Omental fat pad (tissue), 4 donors: ENCODE measurements at places on chromosomes 16 and 17. TPM values are rescaled to one million over a fixed set of nuclear protein-coding genes. Genes with fewer than 3 reads are reported as not detected.

HOXB9 gene
- total RNA-seq: not detected

CDH5 gene
- 237 TPM for total RNA-seq

C1QL1 gene
- total RNA-seq: 10.4 TPM

ALOX15B gene
- 8.0 TPM for total RNA-seq

CDRT4 gene
- 7.9 TPM for total RNA-seq

DNA sequence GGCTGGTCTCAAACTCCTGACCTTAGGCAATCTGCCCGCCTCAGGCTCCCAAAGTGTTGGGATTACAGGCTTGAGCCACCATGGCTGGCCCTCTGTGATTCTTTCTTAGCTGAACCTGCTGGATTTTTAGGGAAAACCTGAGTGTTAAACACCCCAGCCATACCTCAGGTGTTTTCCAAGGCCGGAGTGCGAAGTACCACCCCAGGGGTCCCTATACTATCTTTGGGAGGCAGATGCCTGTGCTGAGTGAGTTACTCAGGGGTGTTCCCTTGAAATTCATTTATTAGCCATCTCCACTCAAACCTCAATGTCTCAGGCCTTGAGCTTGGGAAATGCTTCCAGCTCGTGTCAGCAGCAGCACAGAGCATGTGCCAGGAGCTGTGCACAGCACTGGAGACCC is 432.7 kb downstream of the SLC39A11 start:
- DNase-seq: no peak

GRCh38 chr17:2058586-2059546 is 4.0 kb downstream of the HIC1 start:
- DNase-seq: no peak

GRCh38 chr17:63331301-63332061 is 114.6 kb downstream of the CYB561 start:
- no peak for DNase-seq

- no peak for DNase-seq
Measured at GRCh38 chr17:78562734-78563133, 14.5 kb downstream of the DNAH17 start.

GRCh38 chr16:65336160-65336559 is 214.3 kb upstream of the CDH11 start:
- no peak for DNase-seq

GRCh38 chr16:55478827-55479429 is at the start of gene MMP2:
TSS of gene MMP2 (plus strand) at chr16:55479198. CDS start at chr16:55479480, 282 bp downstream.
- DNase-seq: no peak

DNA sequence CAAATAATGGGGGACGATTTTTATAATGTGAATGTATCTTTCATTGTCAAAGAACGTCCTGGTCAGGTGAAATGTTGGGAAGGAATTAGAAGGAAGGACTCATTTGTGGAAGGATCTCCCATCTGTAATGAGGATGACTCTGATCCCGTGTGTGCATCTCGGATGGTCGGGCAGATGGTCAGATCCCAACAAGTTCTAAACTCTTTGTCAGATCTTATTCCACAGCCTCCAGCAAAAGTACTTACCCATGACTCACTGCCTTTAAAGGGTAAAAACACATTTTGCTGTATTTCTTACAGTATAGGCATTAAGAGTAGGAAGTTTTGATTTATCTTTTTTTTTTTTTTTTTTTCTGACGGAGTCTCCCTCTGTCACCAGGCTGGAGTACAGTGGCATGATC is 539 bp upstream of the KRTAP4-8 start:
- no peak for DNase-seq

DNA sequence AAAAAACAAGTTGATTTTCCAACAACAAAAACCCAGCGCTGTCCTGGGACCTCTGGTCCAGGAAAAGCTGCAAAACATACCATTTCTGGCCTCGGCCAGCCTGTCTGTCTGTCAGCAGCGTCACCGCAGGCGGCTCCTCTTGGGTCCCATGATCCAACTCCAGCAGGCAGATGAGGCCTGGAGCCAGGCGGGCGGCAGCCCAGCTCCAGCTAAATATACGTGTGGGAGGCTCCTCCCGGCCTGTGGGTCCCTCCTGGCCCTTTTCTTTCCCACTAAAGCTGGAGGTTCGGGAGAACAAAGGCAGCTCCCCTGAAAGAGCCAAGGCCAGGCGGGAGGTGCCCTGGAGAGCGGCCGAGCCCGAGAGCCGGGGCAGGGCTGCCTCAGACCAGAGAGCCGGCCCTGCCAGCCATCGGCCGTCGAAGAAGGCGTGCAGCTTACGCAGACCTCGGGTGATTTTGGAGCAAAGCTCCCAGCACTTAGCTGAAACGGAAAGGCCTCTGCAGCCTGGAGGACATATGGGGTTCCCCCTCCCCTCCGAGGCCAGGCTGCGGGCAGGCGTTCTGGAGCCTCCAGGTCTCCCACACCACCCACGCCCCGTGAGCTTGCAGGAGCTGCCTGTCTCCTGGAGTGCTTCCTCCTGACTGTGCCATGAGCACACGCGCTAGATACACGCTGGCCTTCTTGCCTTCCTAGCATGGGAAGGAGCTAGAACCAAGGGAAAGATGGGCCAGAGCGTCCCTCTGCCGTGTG is 19.9 kb upstream of the JPH3 start:
- no peak for DNase-seq
